Uterus (tissue), 4 donors: ENCODE measurements at places on chromosomes 1 and 21.

DNA sequence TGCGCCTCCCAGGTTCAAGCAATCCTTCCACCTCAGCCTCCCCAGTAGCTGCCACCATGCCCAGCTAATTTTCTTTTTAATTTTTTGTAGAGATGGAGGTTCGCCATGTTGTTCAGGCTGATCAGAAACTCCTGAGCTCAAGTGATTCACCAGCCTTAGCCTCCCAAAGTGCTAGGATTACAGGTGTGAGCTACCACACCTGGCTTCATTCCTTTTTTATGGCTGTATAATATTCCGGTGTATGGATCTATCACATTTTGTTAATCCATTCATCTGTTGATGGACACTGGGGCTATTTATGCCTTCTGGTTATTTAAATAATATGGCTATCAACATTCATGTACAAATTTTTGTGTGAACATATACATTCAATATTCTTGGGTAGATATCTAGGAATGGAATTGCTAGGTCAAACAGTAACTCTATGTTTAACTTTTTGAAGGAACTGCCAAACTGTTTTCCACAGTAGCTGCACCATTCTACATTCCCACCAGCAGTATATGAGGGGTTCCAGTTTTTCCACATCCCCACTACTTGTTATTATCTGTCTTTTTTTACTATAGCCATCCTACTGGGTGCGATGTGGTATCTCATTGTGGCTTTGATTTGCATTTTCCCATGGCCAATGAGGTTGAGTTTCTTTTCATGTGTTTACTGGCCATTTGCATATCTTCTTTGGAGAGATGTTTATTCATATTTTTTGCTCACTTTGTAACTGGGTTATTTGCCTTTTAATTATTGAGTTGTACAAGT, 11.0 kb downstream of the SLC27A3 start:
- no peaks in the 10 kb centered on the region for H3K27me3 ChIP-seq
- H3K4me3 ChIP-seq, result no peak overlapping the region
- no peaks in the 10 kb centered on the region for H3K4me1 ChIP-seq
- no peak for DNase-seq
- H3K36me3 ChIP-seq, result no peaks in the 10 kb centered on the region

GRCh38 chr1:218347336-218347722, 2.2 kb downstream of the TGFB2 start:
- no peaks in the 10 kb centered on the region for H3K4me1 ChIP-seq
- H3K27ac ChIP-seq, result peak overlapping the region; percentile 91
- DNase-seq, result peak; percentile 51
- peak overlapping the region; percentile 70 for H3K4me3 ChIP-seq
- H3K36me3 ChIP-seq, result no peaks in the 10 kb centered on the region

DNA sequence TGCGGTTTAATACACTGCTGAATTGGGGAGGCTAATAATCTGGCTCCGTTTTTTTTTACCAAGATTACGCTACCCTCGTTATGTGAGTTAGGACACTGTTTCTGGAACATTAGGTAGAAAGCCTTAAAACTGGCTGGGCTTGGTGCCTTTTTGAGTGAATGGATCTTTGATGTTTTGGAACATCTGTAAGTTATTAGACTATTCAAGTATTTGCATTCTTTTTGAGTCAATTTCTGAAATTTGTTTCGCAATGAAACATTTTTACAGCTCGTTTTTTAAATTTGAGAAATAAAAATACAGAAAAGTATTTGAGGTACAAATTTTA, 106.9 kb downstream of the LTN1 start:
- no peak for DNase-seq
- H3K27me3 ChIP-seq, result no peaks in the 10 kb centered on the region
- peaks cover 3% of the 10 kb centered on the region for H3K4me1 ChIP-seq
- peak overlapping the region; percentile 96 for H3K27ac ChIP-seq
- H3K36me3 ChIP-seq, result no peaks in the 10 kb centered on the region

DNA sequence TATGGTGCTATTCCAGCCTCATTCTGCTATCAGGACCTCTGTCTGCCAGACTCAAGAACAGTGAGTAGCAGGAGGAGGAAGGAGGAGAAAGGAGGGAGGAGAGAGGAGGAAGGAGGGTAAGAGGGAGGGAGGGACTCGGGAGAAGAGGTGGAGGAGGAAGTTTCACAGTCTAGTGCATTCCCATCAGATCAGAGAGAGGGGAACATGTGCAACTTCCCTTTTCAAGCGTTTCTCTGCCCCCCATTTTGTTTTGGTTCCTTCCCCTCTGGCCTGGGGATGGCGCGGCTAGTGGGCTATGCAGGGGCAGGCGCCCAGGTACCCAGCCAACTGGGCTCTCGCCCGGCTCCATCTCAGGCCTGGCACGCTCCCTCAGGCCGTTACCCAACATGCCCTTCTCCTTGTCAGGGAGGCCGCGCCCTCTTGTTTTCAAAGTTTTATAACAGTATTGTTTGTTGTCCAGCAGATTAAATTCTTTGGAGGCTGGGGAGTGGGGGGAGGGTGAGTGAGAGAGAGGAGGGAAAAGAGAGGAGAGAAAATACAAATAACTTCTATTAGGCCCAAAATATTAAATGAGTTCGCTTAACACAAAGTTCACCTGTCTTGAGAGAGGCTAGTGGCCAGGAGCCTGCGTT, 56.0 kb downstream of the CD46 start:
- no peaks in the 10 kb centered on the region for H3K27me3 ChIP-seq
- DNase-seq, result no peak
- H3K4me1 ChIP-seq, result peaks cover 26% of the 10 kb centered on the region

DNA sequence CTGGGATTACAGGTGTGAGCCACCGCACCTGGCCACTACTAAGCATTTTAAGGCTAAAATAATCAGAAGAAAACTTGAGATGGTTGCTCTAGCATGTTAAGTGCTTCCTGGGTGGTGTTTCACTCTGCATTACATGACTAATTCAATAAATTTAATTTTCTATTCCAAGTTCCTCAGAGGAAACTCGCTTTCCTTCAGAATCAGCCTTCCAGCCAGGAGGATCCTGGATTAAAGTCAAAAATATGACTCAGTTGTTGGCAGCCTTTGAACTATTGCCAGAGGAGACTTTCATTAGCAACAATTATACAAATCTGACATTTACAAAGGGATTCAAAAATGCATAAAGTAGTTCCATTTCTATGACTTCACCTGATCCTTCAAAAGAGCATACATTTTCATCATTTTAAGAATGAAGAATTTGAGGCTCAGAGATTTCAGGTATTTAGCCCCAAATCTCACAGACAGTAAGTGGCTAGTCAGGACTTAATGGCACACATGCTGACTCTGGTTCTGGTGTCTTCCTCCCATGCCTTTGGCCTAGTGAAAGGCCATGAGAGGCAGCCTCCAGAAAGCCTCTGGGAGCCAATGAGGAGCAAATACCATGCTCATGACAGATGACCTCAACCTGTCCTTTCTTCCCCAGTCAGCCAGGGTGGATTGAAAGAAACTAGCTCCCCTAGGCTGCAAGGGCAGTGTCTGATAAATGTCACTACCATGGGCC, 115.7 kb downstream of the MAP3K21 start:
- no peaks in the 10 kb centered on the region for H3K27me3 ChIP-seq
- no peaks in the 10 kb centered on the region for H3K4me1 ChIP-seq
- no peak for DNase-seq
- no peak overlapping the region for H3K4me3 ChIP-seq
- no peaks in the 10 kb centered on the region for H3K36me3 ChIP-seq

DNA sequence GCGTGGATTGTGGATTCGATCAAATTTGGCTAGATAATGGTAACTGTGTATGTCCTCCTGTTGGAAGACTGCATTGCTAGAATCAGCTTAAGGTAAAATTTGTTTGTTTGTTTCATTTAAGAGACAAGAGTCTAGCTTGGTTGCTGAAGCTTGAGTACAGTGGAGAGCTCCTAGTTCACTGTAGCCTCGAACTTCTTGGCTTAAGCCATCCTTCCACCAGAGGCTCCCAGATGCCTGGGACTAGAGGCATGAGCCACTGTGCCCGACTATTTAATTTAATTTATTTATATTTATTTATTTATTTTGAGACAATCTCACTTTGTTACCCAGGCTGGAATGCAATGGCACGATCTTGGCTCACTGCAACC, 1.5 kb downstream of the PHACTR4 start:
- no peaks in the 10 kb centered on the region for H3K36me3 ChIP-seq
- H3K4me1 ChIP-seq, result no peaks in the 10 kb centered on the region
- H3K27ac ChIP-seq, result no peak overlapping the region
- no peak for DNase-seq
- no peak overlapping the region for H3K4me3 ChIP-seq

DNA sequence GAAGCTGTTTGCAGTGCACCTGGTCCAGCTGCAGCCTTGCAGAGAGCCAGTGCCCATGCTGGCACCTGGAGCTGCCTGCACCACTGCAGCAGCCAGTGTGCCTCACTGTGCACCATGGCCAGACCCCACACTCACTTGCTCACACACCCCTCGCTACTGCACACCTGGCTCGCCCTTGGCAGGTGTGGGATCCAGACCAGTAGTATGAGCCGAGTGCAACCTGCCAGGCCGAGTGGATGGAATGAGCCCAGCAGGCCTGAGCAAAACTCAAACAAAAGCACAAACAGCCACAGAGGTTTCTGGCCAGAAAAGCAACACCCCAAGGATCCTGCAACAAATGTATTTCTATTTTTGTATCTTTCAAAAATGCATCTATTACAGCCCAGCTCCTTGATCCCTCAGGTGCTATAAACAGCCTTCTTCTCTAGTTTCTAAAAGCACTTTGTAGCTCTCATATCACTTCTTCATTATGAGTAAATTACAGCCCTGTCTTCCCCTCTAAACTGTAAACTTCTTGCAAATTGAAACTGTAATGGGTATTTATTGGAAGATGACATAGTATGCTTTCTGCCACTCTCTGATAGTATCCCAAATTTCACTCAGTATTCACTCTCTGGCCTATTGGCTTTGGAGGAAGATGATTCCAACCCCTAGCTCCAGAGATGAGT, 72.2 kb upstream of the LPGAT1 start:
- H3K27ac ChIP-seq, result no peak overlapping the region
- no peaks in the 10 kb centered on the region for H3K4me1 ChIP-seq
- no peaks in the 10 kb centered on the region for H3K36me3 ChIP-seq
- H3K27me3 ChIP-seq, result no peaks in the 10 kb centered on the region

DNA sequence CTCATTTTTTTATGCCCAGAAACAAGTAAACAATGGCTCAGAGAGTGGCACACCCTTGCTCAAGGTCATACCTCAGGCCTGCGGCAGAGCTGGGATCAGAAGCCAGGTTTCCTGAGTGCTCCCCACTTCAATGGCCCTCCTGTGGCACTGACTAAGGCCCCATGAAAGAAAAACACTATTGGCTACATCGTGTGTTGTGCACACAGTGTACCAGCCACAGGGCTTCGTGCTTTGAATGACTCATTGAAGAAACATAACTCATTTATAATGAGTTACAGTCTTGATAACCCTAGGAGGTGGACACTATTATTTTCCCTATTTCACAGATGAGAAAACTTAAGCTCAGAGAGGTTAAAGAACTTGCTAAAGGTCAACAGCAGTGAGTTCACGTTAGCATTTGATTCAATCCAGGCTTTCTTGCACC, 91.2 kb downstream of the TRABD2B start:
- H3K4me1 ChIP-seq, result no peaks in the 10 kb centered on the region
- no peaks in the 10 kb centered on the region for H3K27me3 ChIP-seq
- H3K36me3 ChIP-seq, result no peaks in the 10 kb centered on the region

DNA sequence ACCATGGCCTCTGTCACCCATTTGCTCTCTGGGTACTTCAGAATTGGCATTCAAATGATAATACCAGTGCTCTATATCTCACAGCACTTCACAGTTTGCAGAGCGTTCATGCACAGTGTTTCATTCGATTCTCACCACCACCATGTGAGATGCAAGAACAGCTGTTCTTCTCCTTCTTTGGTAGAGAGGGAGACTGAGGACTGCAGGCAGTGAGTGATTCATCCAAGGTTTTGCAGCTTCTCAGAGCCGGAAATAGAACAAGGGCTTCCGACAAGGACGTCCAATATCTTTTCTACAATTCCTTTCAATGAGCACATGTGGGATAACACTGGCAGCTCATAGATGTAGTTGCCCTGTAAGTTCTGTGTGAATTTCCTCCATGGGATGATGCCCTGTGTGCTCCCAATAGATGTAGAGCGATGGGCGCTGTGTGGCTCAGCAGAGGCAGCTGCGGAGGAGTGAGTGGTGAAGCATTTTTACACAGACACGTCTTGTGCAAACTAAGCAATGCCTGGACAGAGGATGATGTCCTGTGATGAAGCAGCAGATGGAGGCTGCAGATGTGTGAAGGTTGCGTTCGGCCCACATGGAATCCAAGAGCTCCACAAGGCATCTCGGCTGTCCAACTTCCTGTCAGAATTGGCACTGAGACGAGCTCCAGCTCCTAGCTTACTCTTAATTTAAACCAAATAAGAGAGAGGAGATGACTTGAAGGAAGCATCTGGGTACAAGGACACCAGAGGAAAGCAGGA, 24.9 kb downstream of the MT1HL1 start:
- DNase-seq, result no peak
- no peaks in the 10 kb centered on the region for H3K4me1 ChIP-seq
- H3K36me3 ChIP-seq, result no peaks in the 10 kb centered on the region
- H3K27me3 ChIP-seq, result no peaks in the 10 kb centered on the region

DNA sequence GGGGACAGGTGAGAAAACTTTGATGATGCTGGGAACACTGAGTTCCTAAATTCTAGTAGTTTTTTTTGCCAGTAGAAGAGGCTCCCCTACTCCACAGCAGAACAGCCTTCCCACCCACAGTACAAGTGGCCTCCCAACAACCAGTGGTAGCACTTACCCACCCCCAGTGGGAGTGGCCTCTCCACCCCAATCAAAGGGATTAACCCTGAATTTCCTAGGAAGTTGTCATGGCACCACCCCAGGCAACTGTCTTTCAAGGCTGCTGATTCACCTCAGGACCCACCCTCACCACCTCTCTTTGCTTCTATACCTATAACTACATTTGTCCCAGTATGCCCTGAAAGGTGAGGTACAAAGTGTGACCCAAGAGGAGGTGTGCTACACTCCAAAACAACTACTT, 81.4 kb upstream of the PRDX6 start:
- H3K27ac ChIP-seq, result no peak overlapping the region
- no peak overlapping the region for H3K4me3 ChIP-seq
- no peaks in the 10 kb centered on the region for H3K4me1 ChIP-seq
- DNase-seq, result no peak
- no peaks in the 10 kb centered on the region for H3K36me3 ChIP-seq

DNA sequence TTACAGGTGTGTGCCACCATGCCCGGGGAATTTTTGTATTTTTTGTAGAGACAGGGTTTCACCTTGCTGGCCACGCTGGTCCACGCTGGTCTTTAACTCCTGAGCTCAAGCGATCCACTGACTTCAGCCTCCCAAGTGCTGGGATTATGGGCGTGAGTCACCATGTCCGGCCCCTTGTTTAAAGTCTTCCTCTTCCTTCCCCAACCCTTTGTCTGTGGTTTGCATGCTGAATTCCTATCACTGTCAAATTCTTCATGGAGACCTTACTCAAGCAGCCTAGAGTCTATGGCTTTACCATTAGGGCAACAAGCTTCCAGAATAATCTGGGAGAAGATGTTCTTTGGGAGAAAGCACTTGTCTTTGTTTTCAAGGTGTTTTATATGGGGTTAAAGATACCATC, 34.7 kb downstream of the B3GALT5 start:
- no peak overlapping the region for H3K4me3 ChIP-seq
- H3K27me3 ChIP-seq, result no peaks in the 10 kb centered on the region
- no peak overlapping the region for H3K27ac ChIP-seq
- H3K4me1 ChIP-seq, result no peaks in the 10 kb centered on the region
- no peak for DNase-seq

- H3K27me3 ChIP-seq, result no peaks in the 10 kb centered on the region
- no peaks in the 10 kb centered on the region for H3K4me1 ChIP-seq
- no peak overlapping the region for H3K27ac ChIP-seq
- H3K36me3 ChIP-seq, result no peaks in the 10 kb centered on the region
Measured at GRCh38 chr1:34618381-34618780, 136.5 kb upstream of the GJB5 start.

- DNase-seq, result no peak
- H3K36me3 ChIP-seq, result no peaks in the 10 kb centered on the region
- H3K4me1 ChIP-seq, result no peaks in the 10 kb centered on the region
- H3K27ac ChIP-seq, result no peak overlapping the region
Measured at GRCh38 chr1:102431253-102431652, 434.5 kb upstream of the OLFM3 start.
